M059J (cell line): ENCODE measurements at places on chromosomes 1 and 21. TPM values are rescaled to one million over a fixed set of nuclear protein-coding genes. Genes with fewer than 3 reads are reported as not detected.

DNA sequence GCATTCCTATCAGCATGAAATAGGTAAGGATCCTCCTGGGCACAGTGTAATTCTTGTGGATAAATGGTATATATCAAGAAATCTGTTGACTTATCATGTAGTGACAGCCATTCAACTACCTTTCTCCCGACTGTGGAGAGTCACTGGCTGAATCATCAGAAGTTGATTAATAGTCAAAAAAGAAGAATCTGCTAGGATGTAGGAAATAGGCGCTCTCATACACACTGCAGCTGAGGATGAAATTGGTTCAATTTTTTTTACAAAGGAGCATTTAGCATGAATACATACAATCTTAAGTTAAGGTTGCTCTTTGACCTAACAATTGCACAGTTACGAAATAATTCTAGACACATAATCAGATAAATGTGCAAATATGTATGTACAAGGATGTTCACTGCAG, 486.8 kb downstream of the ADGRL2 start:
- no peak for DNase-seq

DNA sequence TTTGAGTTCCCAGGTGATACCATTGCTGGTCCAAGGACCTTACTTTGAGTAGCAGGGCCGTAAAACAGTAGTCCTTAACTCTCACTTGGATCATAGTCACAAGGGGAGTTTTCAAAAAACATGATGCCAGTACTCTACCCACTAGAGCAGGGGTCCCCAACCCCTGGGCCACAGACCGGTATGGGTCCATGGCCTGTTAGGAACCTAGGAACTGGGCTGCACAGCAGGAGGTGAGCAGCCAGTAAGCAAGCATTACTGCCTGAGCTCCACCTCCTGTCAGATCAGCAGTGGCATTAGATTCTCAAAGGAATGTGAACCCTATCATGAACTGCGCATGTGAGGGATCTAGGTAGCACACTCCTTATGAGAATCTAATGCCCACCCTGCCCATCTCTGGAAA, 39.7 kb upstream of the KCNQ4 start:
- no peak for DNase-seq

- DNase-seq: no peak
Measured at GRCh38 chr1:36764798-36765197, 269.5 kb downstream of the GRIK3 start.

DNA sequence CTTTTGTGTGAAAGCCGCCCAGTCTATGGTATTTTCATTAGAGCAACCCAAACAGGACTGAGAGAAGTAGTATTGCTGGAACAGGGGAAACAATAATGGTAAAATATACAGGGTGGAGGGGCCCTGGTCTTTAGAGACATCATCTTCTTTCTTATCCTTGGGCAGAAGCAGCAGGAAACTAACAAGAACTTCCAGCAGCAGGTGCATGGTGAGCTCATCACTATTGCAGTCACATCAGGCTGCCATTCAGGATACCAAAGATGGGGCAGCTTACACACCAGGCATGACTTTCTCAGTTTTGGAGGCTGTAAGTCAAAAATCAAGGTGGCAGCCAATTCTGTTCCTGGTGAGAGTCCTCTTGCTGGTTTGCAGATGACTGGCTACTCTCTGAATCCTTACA, 478.3 kb upstream of the RUNX1 start:
- no peak for DNase-seq

DNA sequence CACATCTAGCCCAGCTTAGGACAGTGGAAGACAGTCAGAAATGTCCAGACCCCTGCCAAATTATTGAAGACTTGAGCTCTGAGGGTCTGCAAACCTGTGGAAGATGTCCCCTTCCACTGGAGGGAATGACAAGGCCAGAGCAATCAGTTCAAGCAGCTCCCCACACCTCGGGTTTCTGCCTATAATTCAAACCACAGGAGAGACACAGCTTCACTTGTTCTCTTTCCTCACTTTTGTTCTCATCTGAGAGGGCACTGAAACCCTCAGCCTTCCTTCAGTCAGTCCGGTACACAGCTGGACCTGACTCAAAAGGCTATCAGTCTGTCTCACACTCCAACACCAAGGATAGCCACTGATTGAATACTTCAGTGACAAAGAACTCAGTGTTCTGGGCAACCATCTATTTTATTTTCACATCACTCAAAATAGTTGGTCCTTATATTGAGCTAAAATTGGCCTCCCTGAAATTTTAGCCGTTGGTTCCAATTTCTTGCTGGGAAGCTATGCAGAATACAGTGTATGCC, 70.1 kb downstream of the TENT5C start:
- no peak for DNase-seq

- DNase-seq: no peak
Measured at GRCh38 chr1:53270107-53270506, 31.8 kb upstream of the MAGOH start.

DNA sequence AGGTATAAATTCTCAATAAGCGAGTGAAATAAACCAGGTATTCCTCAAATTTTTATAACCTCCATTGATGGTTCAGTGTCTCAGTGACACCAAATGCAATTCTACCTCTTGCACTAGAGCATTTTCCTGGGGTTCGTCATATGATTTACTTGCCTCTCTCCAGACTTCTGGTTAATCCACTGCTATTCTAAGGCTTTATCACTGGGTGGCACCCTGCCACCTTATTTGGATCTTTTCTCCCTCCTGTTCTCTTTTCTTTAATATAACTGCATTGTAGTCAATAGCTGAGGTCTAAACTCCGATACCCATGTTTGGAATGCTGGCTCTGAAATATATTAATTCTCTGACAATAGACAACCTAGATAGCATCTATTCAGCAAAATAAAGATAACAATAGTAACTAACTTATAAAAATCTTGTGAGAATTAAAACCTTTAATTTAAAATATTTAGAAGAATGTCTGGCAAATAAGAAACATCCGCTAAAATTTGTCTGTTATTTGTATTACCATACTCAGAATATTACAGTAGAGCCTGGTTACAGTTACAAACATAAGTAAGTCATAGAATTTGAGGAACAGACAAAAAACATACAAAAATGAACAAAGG, 436.4 kb downstream of the PLA2G4A start:
- peak; percentile 50 for DNase-seq

The C1QA gene
- total RNA-seq: not detected in 2 replicates

The SLAMF7 gene
- 3.9 and 7.8 TPM in 2 replicates for total RNA-seq
